ENCODE measurements at places on chromosomes 3 and 15. TPM values are rescaled to one million over a fixed set of nuclear protein-coding genes. Genes with fewer than 3 reads are reported as not detected.

DNA sequence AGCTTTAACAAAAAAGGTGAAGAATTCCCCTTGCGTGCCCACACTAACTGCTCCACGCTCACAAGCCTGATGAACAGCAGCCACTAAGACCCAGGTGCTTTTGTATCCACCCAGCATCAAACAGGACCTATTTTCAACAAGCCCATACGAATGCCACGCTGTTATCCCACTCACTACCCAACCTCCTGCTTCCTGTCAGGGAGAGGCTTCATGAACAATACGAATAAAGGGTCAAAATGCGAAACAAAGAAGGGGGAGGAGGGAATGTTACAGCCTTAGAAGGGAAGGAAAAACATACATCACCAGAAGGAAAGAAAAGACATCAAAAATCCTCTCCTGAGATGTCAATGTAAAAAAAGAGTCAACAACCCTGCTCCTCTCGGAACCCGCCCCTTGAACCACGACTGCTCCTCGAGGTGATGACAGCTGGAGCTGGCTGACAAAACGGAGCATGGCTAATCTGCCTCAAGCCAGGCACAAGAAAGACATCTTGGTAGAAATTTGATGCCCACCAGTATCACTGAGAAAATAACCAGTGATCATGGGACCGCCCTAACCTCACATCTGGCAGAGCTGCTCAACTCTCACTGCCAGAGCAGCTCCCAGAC, 9.7 kb downstream of the ERC2 start:
- peaks cover 68% of the 10 kb centered on the region for H3K27me3 ChIP-seq
- H3K27ac ChIP-seq, result no peak overlapping the region
- no peak for DNase-seq
- H3K4me3 ChIP-seq, result no peak overlapping the region
- H3K4me1 ChIP-seq, result no peaks in the 10 kb centered on the region

The THSD4 gene
- total RNA-seq, result 38.2 TPM

- H3K4me1 ChIP-seq, result no peaks in the 10 kb centered on the region
- no peak overlapping the region for H3K27ac ChIP-seq
- H3K36me3 ChIP-seq, result no peaks in the 10 kb centered on the region
- DNase-seq, result no peak
- no peaks in the 10 kb centered on the region for H3K27me3 ChIP-seq
Observed at GRCh38 chr3:4664412-4664811, 171.3 kb downstream of the ITPR1 start.

The CPLX3 gene
- not detected for total RNA-seq

The CMTM6 gene
- 32.2 TPM for total RNA-seq

The CTXN2 gene
- total RNA-seq, result not detected

GRCh38 chr15:66803749-66804148, 101.7 kb downstream of the SMAD6 start:
- H3K4me3 ChIP-seq, result no peak overlapping the region
- no peaks in the 10 kb centered on the region for H3K27me3 ChIP-seq
- DNase-seq, result no peak
- peaks cover 27% of the 10 kb centered on the region for H3K4me1 ChIP-seq

The GPR149 gene
- total RNA-seq, result not detected

- H3K36me3 ChIP-seq, result peaks cover 30% of the 10 kb centered on the region
- DNase-seq, result no peak
- no peaks in the 10 kb centered on the region for H3K27me3 ChIP-seq
- no peaks in the 10 kb centered on the region for H3K4me1 ChIP-seq
- H3K27ac ChIP-seq, result no peak overlapping the region
Observed at GRCh38 chr3:47009225-47010110, 30.0 kb downstream of the NBEAL2 start.

GRCh38 chr3:187352581-187353575, 15.3 kb upstream of the RTP4 start:
- H3K27me3 ChIP-seq, result peaks cover 11% of the 10 kb centered on the region
- no peak for DNase-seq
- no peaks in the 10 kb centered on the region for H3K4me1 ChIP-seq
- no peak overlapping the region for H3K4me3 ChIP-seq
- H3K27ac ChIP-seq, result no peak overlapping the region
- H3K36me3 ChIP-seq, result no peaks in the 10 kb centered on the region

DNA sequence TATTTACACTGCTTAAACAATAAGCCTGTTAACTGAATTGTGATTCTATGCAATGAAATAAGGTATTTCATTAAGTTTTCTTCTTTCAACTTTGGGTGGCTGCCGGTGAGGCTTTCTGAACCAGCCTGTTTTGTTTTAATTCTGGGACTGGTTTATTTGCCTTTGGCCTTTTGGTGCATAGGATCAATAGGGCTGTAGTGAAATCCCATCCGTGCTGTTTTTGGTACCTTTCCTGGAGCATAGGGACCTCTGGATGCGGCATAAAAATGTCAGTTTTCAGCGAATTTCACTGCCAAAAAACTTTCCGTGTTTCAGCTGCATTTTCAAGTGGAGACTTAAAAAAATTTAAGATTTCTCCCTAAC, 514 bp downstream of the PLS1 start:
- no peak for DNase-seq
- H3K4me1 ChIP-seq, result peaks cover 12% of the 10 kb centered on the region
- peak overlapping the region; percentile 96 for H3K4me3 ChIP-seq
- H3K27me3 ChIP-seq, result no peaks in the 10 kb centered on the region
- H3K27ac ChIP-seq, result peak overlapping the region; percentile 94
- H3K36me3 ChIP-seq, result peaks cover 6% of the 10 kb centered on the region

The TRAT1 gene
- not detected for total RNA-seq

The MUC13 gene
- total RNA-seq, result not detected

DNA sequence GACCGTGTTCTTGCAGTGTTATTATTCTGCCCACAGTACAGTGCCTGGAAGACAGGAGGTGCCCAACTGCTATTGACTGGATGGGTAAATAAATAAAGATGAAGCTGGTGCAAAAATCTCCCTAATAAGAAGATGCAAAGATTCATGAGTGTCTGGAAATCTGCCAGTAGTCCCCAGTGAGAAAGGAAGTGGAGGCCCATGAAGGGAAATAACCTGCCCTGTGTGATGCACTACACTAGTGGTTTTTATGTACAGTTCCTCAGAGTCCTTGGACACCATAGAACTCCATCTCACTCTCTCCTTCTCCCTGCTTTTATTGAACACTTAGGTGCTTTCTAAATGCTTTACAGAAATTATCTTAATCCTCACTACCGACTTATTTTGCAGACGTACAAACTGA, 8.3 kb upstream of the SUCLG2 start:
- peaks cover 10% of the 10 kb centered on the region for H3K27me3 ChIP-seq
- H3K4me1 ChIP-seq, result no peaks in the 10 kb centered on the region
- DNase-seq, result no peak
- H3K36me3 ChIP-seq, result no peaks in the 10 kb centered on the region
- H3K4me3 ChIP-seq, result no peak overlapping the region

DNA sequence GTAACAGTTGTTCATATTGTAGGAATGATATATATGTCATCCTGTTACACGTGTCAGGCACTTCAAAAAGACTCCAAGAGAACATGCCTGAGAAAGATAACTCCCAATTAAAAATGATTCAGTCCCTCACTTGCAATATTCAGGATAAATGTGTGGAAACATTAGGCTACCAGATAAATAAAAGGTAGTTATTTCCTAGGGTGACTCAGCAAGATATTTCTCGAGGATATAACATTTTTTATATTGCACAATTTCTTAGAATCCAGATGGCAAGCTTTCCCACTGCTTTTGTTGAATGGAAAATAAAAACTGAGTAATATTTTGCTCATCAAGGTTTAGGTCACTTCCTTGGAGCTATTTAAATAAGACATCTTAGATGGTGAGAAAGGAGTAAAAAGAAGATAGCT, 181.4 kb downstream of the GAP43 start:
- no peak overlapping the region for H3K4me3 ChIP-seq
- no peaks in the 10 kb centered on the region for H3K36me3 ChIP-seq
- peaks cover 22% of the 10 kb centered on the region for H3K4me1 ChIP-seq
- no peaks in the 10 kb centered on the region for H3K27me3 ChIP-seq

GRCh38 chr3:157021679-157022078, 138.3 kb downstream of the CCNL1 start:
- peaks cover 7% of the 10 kb centered on the region for H3K4me1 ChIP-seq
- H3K4me3 ChIP-seq, result no peak overlapping the region
- no peak overlapping the region for H3K27ac ChIP-seq
- H3K27me3 ChIP-seq, result no peaks in the 10 kb centered on the region

The GRM2 gene
- 0.44 TPM for total RNA-seq

GRCh38 chr3:167372138-167372537, 8.0 kb downstream of the ZBBX start:
- H3K27ac ChIP-seq, result no peak overlapping the region
- H3K27me3 ChIP-seq, result no peaks in the 10 kb centered on the region
- no peak overlapping the region for H3K4me3 ChIP-seq
- H3K4me1 ChIP-seq, result no peaks in the 10 kb centered on the region
- no peak for DNase-seq

DNA sequence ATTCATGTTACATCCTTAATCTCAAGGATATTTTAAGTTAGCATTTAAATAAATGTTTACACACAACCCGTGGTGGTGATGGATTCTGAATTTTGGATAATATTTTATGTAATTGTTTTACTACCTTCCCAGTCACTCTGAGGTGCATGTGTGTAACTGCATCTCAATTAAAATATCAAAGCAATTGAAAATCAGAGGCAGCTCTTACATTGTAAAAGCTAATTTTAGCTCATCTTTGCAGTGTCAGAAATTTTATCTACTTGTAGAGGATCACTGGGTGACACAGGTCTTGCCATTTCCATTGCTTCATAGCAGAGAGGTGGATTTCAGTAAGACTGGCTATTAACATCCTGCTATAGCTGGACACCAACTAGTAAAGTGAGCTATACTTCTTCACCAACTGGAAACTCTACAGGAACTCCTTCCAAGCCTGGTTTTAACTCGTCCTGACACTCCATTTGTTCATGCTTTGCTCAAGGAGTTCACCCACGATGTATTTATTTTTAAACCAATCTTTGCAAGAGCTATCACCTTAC, 19.6 kb upstream of the MITF start:
- no peak for DNase-seq
- H3K36me3 ChIP-seq, result no peaks in the 10 kb centered on the region
- no peak overlapping the region for H3K27ac ChIP-seq
- no peak overlapping the region for H3K4me3 ChIP-seq
- peaks cover 16% of the 10 kb centered on the region for H3K4me1 ChIP-seq

The KAT2B gene
- 10.4 TPM for total RNA-seq

DNA sequence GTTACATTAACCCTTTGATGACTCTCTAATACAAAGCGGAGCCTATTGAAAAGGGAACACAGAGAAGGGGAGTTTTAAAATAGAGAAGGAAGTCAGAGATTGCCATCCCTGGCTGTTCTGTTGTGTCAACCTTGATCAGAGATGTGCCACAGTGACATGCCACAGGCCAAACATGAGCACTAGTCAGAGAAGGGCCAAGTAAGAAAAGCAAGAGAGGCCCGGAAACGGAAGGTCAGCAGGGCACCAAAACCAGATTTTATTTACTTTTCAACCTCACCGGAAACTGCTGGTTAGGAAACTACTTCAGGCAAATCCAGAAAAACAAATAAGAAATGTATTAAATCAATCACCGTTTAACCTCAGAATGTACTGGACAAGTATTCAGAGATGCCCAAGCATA, 171.8 kb downstream of the ALCAM start:
- peak overlapping the region; percentile 11 for H3K27ac ChIP-seq
- DNase-seq, result no peak
- H3K4me3 ChIP-seq, result no peak overlapping the region
- H3K27me3 ChIP-seq, result no peaks in the 10 kb centered on the region
- peaks cover 8% of the 10 kb centered on the region for H3K4me1 ChIP-seq

The RTP1 gene
- not detected for total RNA-seq

GRCh38 chr3:97960993-97961766, 11.1 kb downstream of the RIOX2 start:
- peaks cover 9% of the 10 kb centered on the region for H3K4me1 ChIP-seq
- no peaks in the 10 kb centered on the region for H3K27me3 ChIP-seq
- peaks cover 92% of the 10 kb centered on the region for H3K36me3 ChIP-seq

DNA sequence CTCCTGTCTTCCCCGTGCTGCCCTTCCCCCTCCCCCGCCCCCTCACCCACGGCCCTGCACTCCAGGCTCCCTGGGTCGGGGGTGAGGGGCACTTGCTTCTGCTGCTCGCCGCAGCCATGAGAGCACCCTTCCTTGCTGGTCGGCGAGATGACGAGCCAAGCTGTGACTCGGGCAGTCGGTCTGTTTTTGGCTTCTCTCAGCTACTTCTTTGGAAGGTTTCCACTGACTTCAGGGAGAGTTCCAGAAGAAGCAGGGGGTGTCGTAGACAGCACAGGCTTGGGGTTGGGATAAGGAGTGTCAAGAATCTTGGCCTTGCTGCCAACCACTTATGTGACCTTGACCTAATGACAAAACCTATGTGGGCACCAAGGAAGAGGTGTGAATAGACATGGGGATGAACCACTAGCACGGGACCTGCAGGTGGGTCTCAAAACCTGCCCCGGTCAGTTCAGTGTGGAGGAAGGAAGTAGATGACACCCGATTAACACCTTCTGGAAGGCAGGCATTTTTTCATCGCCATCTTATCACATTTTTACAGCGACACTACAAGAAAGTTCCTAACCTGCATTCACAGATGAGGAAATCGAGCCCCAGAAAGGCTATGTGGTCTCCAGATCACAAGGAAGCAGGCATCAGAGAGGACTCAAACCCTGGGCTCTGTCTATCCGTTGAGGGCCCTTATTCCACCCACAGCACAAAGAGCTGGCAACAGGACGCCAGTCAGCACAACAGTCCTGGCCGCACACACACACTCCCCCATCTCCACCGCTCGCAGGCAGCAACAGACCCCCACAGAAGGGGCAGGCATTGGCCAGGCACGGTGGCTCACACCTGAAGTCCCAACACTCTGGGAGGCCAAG, 120.9 kb downstream of the LIPC start:
- no peak overlapping the region for H3K4me3 ChIP-seq
- DNase-seq, result no peak
- peak overlapping the region; percentile 98 for H3K27ac ChIP-seq
- peaks cover 20% of the 10 kb centered on the region for H3K4me1 ChIP-seq
